Suppressor macrophage treated with lipopolysaccharide for 4 hours (primary cell): ENCODE measurements at places on chromosomes 11 and 22.

GRCh38 chr22:37187552-37187890, 526 bp downstream of the C1QTNF6 start:
- DNase-seq, result no peak

DNA sequence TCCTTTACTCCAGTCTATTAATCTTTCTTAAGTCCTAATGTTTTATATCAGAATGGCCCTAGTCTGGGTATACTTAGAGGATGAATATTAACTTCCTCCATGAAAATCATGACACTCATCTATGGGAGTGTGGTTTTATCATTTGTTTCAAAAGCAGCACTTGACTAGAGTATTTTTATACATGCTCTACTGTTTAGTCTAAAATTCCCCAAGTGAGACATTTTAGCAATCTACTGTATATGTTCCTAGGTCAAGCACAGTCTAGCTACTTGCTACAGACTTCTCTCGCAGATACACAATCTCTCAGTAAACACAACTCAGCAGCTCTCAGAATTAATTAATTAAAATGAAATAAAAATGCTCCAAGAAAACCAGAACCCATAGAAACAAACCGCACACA, 2.9 kb upstream of the HBB start:
- no peak for DNase-seq

- DNase-seq, result no peak
Observed at GRCh38 chr11:10823152-10823579, 14.4 kb upstream of the EIF4G2 start.

DNA sequence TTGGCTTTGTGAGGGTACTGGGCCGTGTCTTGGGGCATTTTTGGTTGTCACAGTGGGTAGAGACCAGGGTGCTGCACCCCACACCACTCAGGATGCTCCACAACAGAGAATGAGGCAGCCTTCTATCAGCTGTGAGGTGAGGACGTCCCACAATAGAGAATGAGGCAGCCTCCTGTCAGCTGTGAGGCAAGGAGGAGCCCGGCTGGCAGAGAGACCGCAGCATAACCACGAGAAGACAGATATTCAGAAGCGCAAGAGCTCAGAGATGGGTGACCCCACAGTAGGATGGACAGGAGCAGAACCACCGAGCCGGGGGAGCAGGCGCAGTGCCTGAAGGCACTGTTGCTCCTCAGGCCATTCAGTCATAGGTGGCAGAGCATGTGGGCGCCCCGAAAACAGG, 47.6 kb downstream of the AP2A2 start:
- no peak for DNase-seq

DNA sequence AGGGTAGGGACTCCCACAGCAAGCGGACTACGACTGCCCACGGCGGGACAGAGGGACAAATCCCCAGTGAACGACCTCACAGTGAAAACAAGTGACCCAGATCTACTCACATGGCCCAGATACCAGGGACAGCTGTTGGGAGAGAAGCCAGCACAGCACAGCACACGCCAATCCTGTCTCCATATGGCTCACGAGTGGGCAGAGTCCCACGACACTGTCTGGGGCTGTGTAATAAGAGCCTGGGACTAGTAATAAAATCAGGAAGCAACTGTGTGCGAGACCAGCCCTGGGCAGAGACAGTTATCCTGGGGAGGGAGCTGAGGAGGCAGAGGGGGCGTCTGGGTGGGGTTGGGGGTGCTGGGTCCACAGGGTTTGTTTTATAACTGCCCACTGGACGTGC, 385.0 kb downstream of the CTTN start:
- no peak for DNase-seq

GRCh38 chr11:45538939-45539338, 126.5 kb downstream of the CHST1 start:
- DNase-seq, result no peak
